ENCODE measurements at places on chromosomes 6 and 20. TPM values are rescaled to one million over a fixed set of nuclear protein-coding genes. Genes with fewer than 3 reads are reported as not detected.

The CDH4 gene
- total RNA-seq: 5.4 TPM

DNA sequence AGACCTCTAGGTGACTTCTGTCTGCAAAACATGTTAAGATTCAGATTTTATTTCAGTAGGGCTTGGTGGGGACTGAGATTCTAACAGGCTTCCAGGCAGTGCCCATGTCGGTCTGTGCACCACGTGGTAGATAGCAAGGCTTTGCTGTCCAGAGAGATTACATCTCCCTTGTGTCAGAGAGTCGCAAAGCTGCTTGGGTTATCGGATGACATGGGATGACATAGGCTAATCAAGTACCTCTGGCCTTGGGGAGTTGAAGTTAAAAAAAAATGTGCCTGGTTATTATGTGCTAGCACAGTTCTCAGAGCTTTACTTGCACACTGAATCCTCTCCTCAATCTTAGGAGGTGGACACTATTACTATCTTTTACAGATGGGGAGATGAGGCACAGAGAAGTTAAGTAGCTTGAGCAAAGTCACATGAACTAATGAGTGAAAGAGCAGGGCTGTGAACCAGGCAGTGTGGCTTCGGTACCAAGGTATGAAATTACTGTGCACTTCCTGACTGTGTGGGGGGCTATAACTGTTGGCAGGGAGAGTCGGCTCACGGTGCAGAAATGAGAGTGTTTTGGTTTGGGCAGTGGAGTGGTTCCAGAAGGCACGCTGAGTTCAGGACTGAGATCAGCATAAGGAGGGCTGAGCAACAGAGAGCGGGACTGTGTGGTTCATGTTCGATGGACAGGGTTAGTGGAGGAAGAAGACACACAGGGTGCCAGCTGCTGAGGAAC, 41.1 kb downstream of the FARS2 start:
- DNase-seq: no peak

GRCh38 chr6:164693944-164694343, 615.5 kb downstream of the C6orf118 start:
- DNase-seq: no peak

The MUC21 gene
- total RNA-seq: not detected

- no peak for DNase-seq
Measured at GRCh38 chr20:17735959-17736621, 36.3 kb downstream of the BANF2 start.

The RIPPLY2 gene
- total RNA-seq: not detected

The COL12A1 gene
- total RNA-seq: 20.6 TPM

DNA sequence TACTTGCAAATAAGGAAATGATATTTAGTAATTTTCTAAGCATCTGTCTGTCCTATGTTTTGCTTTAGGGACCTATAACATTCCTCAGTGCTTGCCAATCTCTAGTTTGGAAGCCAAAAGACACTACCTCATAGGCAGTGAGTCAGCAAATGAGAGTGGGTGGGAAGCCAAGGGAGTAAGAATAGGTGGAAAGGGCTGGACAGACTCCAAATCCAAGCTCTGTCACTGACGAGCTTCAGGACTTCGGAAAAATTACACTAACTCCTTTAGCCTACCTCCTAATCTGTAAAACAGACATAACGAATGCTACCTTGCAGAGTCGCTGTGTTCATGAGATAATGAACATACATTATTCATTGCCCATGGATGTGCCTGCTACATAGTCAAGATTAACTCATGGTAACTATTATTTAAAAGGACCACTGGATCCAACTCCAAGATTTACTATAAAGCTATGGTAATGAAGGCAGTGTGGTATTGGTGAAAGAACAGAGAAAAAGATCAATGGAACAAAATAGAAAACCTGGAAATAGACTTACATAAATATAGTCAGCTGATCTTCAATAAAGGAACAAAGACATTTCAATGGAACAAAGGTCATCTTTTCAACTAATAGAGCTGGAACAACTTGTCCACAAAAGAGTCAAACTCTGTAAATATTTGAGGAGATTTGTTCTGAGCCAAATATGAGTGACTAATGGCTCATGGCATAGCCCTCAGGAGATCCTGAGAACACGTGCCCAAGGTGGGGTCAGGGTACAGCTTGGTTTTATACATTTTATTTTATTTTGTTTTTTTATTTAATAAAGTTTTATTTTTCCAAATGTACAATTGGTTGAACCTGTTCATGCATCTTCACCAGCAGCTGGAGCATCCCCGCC, 64.1 kb downstream of the FAM50B start:
- DNase-seq: no peak

- no peak for DNase-seq
Measured at GRCh38 chr20:2203436-2203835, 92.4 kb upstream of the TGM3 start.

The NRSN2 gene
- total RNA-seq: 24.6 TPM

DNA sequence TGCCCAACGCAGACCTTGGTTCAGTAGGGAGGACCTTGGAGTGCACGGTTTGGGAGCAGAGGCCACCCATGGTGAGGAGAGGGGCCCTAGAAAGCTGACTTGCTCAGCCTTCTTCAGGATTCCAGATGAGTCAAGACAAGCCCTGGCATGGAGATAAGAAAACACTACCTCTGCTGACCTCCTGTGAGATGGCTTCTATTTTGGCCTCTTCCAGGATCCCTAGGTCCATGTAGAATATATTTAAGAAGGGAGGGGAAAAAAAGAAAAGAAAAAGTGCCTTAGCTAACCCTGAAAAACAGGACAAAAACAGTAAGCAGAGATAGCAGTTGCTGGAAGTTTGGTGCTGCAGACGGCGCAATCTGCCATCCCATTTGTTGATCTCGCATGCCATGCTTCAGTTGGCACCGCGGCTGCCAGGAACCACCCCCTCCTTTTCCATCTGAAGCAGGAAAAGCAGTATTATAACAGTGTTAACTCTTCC, 100.0 kb downstream of the ARMC2 start:
- DNase-seq: peak; percentile 76

GRCh38 chr6:145600299-145600698, 135.0 kb downstream of the EPM2A start:
- DNase-seq: no peak

The EYA2 gene
- total RNA-seq: not detected

- no peak for DNase-seq
Measured at GRCh38 chr6:149028767-149029405, 282.1 kb downstream of the UST start.

The ELOVL4 gene
- total RNA-seq: 0.77 TPM

The ATAT1 gene
- total RNA-seq: 2.4 TPM

DNA sequence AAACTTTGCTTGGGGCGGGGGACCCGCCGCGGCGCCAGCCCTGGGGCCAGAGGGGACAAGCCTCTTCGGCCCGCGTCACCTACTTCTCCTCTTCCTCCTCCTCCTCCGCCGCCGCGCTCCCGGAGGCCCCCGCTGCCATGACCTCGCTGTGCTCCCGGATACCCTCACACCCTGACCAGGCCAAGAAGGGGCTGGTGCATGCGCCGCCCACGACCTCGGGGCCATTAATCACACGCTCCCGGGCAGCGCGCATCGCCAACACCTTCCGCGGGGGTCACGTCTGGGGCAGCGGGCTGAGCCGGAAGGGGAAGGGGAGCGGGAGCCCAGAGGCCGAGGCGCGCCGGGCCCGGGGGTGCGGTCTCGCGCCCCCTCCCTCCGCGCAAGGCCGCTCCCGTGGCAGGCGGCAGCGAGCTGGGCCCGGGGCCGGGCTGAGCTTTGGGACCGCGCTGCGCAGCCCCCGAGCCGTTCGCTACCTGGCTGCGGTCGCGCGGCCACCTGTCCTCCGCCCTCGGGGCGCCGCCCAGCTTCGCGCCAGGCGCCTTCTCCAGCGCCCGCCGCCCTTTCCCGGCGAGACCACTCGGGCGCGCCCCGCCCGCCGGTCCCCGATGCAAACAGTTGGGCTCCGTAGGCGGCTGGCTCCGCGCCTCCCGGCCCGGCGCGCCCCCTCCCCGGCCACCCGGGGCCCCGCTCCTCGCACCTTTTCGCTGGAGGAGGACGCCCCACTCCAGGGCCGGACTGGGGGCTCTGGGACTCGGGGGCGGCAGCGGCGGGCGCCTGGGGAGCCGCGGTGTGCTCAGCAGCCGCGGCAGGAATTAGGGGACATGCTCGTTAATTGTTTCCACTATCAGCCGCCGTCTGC, 575 bp upstream of the CNR1 start:
- DNase-seq: peak; percentile 85

The LKAAEAR1 gene
- total RNA-seq: not detected

DNA sequence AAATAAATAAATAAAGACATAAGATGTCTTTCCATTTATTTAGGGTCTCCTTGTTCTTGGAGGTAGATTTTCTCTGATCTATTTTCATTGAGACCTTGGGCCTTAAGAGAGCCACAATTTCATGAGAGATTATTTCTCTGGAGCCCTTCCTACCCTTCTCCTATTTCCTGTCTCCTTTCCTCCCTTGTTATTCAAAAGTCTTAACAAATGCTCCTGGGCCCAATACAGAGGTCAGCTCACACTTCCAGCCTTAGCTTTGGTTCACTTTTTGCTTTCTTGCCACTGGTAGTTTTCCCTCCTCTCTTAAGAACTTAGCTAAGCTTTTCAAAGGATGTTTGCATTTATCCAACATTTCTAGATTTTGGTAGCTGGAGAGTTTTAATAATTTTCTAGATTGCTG, 44.0 kb downstream of the PTPRA start:
- no peak for DNase-seq

The TTLL9 gene
- total RNA-seq: 0.79 TPM

The GSTA3 gene
- total RNA-seq: not detected

The HELZ2 gene
- 88.8 TPM for total RNA-seq

GRCh38 chr6:22399693-22400092, 102.9 kb upstream of the PRL start:
- DNase-seq: no peak

- peak; percentile 68 for DNase-seq
Measured at GRCh38 chr20:33656010-33656782, 5.9 kb upstream of the C20orf144 start.

- no peak for DNase-seq
Measured at GRCh38 chr6:81997090-81997926, 244.8 kb upstream of the TENT5A start.

The HFE gene
- 12.4 TPM for total RNA-seq

DNA sequence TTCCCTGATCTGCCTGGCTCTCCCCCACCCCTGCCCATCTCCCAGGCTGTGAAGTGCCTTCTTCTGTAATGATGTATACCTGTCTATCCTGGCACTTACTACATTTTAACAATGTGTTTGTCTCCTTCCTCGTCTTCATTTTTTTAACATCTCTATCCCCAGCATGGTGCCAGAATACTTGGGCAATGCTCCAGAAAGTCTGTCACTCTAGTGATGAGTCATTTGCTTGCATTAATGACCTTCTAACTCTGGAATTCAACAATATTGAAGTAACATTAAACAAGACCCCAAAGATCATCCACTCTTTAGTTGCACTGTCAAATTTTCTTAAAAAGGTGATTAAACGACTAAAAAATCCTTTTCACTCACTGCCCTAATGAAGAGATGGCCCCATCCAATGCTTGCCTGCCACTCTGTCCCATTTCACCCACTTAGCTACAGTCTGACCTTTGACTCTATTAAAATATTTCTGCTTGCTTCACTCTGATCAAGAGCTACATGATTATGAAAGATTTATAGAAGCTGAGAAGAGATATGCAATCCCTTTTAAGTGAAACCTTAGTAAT, 7.7 kb upstream of the KLHL31 start:
- DNase-seq: no peak

DNA sequence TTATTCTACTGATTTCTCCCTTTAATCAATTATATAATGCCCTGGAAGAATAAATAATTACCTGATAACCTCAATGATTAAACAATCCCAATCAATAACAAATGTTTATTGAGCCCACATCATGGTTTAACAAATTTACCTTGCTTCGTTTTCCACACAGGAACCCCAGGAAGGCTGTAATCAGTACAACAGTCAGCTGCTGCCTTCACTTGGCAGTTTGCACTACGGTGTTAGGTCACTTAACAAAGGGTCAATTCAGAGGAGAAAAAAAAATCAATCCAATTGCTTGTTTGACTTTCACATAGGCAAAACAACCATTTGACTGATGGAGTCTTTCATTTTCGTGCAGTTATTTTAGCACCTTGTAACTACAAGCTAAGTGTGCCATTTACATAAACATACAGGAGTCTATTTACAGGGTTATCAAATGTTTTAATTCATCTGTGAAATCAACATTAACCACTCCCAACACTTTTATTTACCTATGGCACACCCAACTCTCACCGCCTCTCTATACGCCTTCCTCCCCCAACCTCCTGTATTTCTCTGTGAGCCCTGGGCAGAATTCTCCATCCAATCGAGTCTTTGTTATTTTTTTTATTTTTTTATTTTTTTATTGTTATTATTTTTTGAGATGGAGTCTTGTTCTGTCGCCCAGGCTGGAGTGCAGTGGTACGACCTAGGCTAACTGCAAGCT, 140.4 kb upstream of the TAB2 start:
- DNase-seq: no peak

The LINC00237 gene
- not detected for total RNA-seq

DNA sequence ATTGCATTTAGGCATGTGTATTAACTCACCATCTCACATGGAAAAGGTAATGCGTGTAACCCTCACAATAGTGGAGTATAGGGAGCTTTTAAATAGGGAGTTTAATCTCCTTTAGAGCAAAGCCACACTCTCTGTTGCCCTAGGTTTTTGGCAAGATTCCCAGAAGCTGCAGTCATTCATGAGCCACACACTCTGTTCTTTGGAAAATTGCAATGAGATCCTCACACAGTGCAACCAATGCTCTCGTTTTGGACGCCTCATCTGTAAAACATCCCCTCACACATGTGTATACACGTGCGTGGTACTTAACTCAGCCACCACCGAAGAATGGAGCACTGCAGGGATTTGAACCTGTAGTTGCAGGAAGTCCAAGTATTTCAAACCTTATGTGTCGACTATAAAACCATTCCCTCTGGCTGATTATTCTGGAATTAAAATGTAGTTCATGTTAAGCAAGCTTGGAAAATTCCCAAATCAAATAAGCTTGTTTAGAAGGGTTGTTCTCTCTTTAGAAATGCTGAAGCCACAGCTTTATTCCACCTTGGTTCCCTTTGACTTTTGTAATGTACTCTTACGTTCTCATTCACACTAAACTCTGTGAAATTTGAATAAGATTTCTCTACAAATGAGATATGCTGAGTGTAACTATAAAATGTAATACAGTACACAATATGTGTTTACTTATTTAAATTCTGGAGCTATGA, 489.8 kb upstream of the MANEA start:
- DNase-seq: no peak

DNA sequence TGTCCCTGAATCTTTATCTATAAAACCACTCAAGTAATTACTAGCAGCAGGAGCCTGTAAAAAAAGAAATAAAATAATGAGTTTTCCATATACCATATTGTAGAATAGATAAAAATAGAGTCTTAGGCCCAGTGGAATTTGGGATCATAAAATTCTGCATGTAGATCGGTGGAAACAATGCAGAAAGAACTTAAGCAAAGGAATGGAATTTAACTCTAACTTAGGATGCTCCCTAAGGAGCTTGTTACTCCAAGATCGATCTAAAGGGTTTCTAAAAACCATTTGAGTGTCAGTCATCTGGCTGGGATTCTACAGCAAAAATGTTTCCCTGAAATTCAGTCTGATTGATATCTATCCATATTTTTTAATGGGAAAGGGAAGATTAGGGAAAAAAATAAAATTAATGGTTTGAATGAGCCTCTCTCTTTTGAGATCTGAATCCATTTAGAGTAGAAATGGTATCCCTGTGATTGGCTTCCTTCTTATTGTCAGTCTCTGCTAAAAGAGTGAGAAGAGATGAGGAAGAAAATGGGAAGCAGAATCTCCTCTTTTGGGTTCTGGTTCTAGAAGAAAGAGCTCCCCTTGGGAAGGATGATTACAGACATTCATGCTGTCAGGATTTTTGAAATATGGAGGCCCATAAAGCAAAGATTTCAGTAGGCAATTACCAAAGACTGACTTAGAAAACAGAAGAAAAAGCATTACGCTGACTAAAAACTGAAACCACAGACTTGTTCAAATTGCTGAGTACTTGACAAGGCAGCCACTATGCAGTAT, 564.3 kb upstream of the MARCKS start:
- no peak for DNase-seq
